Fibroblast of skin of abdomen (primary cell): ENCODE measurements at places on chromosomes 3 and 15.

- peak; percentile 84 for DNase-seq
These were observed 152.9 kb downstream of the TPRG1 start for GRCh38 chr3:189324538-189325138.

DNA sequence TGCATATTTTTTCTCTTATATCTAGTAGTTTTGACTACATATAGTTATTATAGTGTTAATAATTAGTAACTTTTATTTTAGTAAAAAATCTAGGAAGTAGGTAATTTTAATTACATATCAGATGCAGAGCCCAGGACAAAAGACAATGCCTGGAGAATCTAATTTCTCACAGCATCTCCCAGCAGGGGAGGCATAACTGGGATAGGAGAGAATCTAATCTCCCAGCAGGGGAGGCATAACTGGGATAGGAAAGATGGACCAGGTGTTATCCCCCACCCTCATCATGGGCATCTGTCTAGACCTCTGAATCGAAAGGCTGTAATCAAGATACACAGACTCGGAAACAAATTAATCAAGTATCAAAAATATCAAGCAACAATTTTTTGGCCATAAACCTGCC is 58.2 kb downstream of the OSTN start:
- DNase-seq, result no peak

GRCh38 chr15:89164712-89165211 is 56.6 kb downstream of the RLBP1 start:
- no peak for DNase-seq

DNA sequence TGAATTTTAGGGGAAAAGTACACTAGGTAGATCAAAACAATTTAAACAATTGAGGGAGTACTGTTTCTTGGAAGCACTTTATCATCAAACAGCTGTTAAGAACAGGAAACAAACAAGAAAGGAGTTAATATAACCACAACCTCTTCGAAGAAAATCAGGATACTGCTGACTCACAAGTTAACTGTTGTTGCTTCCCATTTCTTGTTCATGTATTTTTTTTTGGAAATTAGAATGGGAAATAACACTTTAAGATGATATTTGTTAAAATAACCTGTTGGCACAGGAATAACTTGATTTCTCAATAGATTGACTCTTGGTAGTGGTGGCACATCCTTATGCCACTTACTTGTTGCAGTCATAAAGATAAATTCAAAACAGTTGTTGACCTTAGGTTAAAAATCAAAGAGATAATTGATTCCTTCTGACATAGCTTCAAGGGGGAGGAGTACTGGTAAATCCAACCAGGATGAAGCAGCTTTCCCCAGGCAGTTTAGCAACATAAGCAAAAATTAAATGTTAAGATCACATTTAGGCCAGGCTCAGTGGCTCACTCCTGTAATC is 3.3 kb downstream of the BNIP2 start:
- peak; percentile 22 for DNase-seq

GRCh38 chr15:68276668-68277067 is 877 bp upstream of the FEM1B start:
- DNase-seq, result no peak

DNA sequence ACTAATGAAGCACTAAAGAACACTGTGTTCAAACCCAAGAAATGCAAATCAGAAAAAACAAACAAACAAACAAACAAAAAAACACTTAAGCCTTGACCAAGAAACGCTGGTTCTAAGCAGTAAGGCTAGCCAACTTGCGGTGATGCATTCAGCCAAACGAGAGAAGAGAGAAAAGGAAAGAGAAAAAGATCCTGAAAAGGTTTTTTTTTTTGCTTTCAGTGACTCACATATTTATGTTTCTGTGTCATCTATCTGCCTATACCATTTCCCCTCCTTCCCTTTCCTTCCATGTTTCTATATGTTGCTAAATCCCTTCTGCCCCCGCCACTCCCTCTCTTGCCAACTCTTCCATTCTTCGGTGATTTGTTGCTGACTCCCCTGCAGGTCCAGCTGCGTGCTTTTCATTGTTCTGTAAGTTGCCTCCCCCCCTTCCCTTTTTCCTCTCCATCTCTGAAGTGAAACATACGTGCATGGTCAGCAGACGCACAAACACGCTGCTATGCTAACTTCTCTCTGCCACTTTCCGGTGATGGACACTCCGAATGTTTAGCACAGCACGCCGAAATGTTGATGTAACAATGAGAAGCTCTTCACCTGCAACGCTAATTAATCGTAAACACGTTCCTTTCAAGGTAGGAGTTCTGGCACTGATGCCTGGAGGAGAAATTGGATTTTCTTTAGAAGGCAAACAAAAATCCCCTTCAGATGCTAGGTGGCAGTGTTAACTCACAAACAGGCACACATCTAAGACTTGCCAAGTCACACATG is 154.4 kb downstream of the TUSC7 start:
- DNase-seq, result peak; percentile 64

DNA sequence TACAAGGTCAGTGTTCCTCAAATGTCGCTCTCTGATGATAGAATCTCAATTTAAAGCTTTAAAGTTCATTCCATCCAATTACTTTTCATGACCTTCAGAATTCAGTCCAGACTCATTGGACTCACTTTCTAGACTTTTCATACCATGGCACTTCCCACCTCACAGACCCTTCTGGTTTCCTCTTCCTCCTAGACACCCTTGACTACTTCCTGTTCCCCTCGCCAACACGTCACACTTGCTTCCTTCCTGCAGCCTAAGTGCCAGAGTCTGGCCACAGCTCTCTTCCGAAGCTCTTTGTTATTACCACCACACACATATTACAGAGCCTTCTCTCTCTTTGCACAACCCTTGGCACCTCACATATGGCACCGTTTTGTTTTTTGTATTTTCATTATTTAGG is 59.1 kb upstream of the UMPS start:
- no peak for DNase-seq

- peak; percentile 34 for DNase-seq
These were observed 102.7 kb upstream of the AADACL2 start for GRCh38 chr3:151630938-151631441.

DNA sequence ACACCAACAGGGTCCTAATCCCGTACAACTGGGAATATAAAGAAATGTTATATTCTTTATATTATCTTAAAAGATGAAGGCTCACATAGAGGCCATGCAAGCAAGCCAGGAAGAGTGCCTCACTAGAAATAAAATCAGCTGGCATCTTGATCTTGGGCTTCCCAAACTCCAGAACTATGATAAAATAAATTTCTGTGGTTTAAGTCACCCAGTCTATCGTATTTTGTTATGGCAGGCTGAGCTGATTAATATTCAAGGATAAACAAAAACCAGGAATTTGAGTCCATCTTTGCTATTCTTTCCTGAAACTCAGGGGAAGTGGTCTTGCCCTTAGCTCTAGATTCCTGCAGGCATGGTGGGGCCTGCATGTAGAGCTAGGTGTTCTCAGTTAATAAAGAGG is 42.7 kb downstream of the ATOSA start:
- DNase-seq, result no peak
